ENCODE measurements at places on chromosomes 13 and 19.

- no peak for DNase-seq
These were observed 109.2 kb downstream of the OLFM4 start for GRCh38 chr13:53137779-53138178.

- no peak for DNase-seq
These were observed 806 bp downstream of the ZNF90 start for GRCh38 chr19:20078581-20079031.

DNA sequence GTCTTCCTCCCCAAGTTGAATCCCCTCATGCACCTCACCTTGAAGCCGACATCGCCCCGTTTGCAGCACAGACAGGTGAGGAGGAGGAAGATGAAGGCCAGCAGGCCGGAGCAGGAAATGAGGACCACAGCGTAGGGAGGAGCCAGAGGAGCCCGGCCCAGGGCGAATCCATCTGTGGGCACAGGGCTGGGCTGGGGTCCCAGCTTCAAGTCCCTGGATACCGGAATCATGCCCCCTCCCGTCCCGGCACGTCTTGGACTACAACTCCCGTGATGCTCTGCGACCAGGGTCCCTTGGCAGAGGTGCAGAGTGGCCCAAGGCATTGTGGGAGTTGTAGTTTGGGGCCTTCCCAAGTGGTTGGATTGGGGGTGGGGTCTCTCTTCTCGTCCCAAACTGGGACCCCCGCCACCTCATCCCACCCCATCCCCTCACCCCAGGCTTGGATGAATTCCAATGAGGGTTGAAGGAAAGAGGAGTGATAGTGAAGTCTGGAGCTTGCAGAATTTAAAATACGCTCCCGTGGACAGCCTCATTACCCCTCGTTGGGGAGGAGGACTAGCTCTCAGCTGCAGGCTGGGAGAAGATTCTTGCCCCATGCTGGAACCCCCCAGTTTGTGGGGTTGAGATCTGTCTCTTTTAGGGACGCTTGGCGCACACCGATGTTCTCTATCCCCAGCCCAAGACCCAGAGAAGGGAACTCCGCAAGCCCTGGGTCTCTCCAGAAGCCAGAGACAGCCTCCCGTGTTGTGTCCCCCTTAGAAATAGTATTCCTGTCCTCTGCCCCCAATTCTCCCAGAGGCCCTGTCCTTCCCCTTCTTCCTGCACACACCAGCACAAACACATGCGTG is 990 bp downstream of the LMTK3 start:
- DNase-seq, result no peak

GRCh38 chr13:113596321-113597200 is 12.0 kb downstream of the TFDP1 start:
- DNase-seq, result peak; percentile 34

GRCh38 chr13:42007844-42008243 is 40.6 kb upstream of the DGKH start:
- no peak for DNase-seq

DNA sequence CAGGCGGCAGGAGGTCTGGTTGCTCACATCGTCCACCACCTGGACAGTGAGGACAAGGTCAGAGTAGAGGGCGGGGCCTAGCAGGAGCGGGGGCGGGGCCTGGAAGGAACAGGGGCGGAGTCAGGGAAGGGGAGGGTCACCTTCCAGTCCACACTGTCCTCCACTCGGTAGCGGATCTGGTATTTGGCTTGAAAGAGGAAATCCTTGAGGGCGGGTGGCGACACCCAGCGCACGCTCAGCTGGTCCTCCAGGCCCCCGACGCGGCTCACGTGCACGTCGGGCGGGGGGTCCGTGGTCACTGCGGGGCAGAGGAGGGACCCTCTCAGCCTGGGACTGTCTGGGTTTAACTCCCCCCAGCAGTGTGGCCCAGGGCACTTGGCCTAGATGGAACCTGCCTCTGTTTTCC is 8.2 kb downstream of the REX1BD start:
- no peak for DNase-seq

DNA sequence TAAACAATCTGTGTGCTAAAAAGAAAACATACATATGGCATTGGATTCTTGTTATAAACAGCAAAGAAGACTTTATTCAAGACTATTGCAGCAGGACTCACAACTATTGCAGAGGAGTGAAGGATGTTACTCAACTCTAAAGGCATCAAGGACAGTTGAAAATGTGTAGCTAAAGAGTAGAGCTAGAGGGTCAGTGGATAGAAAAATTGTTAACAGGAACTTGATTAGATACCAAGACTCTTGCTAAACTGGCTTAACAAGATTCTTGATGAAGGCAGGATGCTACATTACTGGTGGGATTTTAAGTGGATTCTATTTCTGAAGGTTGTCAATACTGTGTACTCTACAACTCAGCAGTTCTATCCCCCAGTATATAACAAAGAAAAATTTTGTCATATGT is 1183.3 kb downstream of the SLITRK1 start:
- no peak for DNase-seq

DNA sequence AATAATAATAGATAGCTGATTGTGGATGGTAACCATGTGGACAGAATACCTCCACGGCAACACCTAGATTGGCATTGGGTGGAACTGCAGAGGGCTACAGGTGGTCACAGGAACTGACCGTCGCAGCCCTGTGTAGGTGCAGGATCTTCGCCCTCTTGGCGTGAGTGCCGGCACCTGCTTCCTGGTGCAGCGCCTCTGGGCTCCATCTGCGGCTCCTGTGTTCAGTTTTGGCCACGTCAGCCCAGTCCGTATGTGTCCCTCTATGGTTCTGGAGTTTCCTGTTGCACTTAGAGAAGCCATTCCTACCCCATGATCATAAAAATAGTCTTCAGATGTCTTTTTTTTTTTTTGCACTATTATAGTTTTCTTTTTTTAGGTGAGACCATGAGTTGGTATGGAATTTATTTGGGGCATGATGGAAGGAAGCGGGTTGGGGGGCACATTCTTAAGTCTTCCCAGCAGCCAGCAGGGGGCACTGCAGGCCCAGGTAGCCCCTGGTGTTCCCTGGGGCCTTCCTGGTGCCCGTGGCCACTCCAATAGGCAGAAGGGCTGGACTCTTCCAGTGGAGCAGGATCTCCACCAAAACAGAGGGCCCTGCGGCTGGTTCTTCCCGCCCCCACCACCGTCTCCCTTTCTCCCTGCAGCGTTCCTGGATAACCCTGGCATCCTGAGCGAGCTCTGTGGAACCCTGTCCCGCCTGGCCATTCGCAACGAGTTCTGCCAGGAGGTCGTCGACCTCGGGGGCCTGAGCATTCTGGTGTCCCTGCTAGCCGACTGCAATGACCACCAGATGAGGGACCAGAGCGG is 10.1 kb upstream of the SLC25A42 start:
- DNase-seq, result no peak

- DNase-seq, result no peak
These were observed 1.6 kb upstream of the GAS6 start for GRCh38 chr13:113865427-113865826.

DNA sequence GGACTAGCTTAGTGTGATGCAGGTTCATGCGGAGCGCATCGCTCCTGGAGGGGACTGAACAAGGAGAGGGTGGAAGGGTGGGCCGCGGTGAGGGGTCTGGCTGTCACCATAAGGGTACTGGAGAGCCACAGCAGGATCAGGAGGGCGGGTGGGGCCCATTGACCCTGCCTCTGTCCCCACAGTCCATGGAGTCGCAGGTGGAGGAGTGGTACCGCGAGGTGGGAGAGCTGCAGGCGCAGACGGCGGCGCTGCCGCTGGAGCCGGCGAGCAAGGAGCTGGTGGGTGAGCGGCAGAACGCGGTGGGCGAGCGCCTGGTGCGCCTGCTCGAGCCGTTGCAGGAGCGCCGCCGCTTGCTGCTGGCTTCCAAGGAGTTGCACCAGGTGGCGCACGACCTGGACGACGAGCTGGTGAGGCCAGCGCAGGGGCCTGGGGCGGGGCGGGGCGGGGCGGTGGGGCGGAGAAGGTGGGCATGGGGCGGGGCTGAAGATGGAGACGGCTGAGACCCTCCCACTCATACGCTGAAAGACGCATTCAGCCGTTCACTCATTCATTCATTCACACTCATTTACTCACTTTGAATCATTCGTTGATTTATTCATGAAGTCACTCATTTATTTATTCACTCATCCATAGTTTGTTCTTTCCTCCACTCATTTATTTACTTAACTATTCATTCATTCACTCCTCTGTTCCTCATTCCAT is 27.5 kb upstream of the SHKBP1 start:
- no peak for DNase-seq

- no peak for DNase-seq
These were observed 248.0 kb downstream of the KCTD12 start for GRCh38 chr13:76638181-76638580.

DNA sequence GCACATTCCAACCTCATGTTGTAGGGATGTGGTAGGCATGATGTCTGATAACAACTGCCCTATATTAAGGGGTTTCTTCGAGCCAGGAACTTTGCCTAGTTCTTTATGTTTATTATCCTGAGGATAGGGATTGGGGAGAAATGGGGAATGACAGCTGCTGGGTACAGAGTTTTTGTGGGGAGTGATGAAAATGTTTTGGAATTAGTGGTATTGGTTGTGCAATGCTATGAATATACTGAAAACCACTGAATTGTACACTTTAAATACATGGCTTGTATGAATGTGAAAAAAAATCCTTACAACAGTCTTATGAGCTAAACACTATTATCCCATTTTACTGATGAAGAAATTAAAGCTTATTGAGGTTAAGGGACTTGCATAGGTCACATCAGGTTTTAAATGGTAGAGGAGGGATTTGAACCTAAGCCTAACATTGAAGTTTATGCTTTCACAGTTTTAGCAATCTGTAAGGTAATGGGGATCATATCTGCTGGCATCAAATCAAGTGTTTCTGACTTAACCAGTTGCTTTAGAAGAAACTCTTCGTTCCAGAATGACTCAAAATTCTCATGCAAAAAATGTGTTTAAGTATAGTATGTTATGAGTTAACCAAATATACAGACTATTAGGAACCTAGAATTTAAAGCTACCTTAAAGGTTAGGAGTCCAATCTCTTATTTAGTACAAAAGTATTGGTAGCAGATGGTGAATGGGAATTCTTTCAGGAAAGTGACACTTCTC is 61.4 kb downstream of the ERCC5 start:
- no peak for DNase-seq

DNA sequence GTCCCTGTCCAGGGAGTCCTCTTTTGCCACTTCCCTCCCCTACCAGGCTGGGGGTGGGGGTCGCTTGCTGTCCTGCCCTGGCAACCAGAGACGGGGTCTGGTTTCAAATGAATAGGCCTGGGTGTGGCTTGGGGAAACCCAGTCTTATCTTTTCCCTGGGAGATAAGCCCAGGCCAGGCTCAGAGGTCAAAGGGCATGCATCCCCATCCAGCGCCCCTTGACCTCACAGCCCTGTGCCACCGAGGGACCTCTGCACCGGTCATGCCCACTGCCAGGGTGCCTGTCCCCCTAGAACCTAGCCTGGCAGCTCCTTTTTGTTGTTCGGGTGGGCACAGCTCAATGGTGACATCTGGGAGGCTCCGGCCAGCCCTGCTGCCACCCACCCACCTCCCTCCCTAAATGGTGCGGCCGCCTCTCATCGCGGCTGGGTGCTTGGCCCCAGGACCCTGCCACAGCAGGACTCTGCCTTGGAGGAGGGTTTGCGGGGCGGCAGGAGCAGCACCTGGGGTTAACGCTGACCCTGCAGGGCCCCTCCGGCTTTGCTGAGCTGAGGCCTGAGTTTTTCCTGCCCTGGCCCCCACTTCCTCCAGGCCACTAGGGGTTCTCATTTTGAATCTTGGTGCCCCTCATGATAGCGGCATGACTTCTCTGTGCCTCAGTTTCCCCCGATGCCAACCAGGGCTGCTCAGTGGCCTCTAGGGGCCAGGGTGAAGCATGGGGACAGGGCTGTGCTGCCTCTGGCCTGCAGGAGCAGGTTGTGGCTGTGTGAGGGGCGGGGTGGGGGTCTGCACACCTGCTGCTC is 2.9 kb upstream of the CERS1 start:
- no peak for DNase-seq

GRCh38 chr13:44904967-44905366 is 84.3 kb downstream of the NUFIP1 start:
- DNase-seq, result no peak

DNA sequence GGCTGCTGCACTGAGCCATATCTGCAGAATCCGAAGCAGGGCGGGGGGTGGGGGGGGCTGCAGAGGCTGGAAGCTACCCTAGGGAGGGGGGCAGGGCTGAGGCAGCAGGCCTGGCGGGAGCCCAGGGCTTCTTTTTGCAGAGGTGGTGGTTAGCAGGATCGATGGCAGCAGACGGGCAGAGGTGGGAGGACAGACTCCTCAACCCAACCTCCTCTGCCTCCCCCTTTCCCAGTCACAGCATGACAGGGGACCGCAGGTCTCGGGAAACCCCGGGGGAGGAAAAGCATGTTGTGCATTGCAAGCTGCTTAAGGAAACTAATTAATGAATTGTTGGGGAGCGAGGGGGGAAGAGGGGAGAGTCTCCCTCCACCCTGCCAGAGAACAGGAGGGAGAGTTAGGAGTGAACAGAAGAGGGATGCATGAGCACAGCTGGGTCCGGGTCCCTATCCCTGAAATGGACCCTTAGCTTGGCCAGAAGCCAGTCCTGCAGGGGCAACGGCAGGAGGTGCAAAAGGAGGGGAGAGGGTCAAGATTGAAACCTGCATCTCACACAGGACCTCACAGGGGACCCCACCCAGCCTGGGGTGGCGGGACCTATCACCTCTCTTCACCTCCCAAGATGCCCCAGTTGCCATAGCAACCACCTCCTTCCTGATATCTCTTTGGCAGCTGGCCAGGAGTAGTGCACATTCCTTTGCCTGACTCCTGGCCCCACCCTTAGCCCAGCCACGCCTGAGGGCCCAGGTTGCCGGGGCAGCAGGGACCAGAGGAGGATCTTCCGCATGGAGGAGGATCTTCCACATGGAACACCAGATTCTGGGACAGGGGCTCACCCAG is 1.8 kb downstream of the FXYD7 start:
- DNase-seq, result no peak

- peak; percentile 95 for DNase-seq
These were observed at the start of gene ZNF471 for GRCh38 chr19:56507446-56508289. Gene ZNF471, plus strand, starts transcription at chr19:56507855. Its CDS starts 3,717 bp downstream, at chr19:56511572.

DNA sequence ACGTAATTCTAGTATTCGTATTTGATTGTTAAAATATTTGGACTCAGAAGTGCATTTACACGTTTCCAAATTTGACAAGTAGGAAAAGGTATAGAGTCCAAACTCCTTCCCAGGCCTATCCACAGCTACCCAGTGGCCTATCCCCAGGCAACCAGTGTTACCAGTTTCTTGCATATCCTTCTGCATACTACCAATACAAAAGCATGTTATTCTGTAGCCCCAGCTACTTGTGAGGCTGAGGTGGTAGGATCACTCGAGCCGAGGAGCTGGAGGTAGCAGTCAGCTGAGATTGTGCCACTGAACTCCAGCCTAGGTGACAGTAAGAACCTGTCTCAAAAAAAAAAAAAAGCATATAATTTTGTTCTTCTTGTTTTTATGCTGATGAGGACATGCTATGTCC is 67.1 kb downstream of the LRCH1 start:
- no peak for DNase-seq

- no peak for DNase-seq
These were observed 6.9 kb downstream of the ZNF221 start for GRCh38 chr19:43957891-43958290.

GRCh38 chr13:112629161-112629560 is 41.2 kb upstream of the TUBGCP3 start:
- no peak for DNase-seq

- DNase-seq, result no peak
These were observed 121.8 kb downstream of the TBC1D4 start for GRCh38 chr13:75360170-75360569.

- DNase-seq, result no peak
These were observed 450.1 kb upstream of the SLITRK1 start for GRCh38 chr13:84332346-84332745.

Data from vagina (tissue), 2 donors.